Cerebellum (tissue), 4 donors: ENCODE measurements at places on chromosomes 7 and 10.

GRCh38 chr7:36747280-36748016 is 23.2 kb upstream of the AOAH start:
- DNase-seq = no peak

- DNase-seq = no peak
Measured at GRCh38 chr10:21675157-21675796, 141.2 kb downstream of the MLLT10 start.

GRCh38 chr7:47709051-47709450 is 127.1 kb upstream of the TNS3 start:
- DNase-seq = no peak

- DNase-seq = no peak
Measured at GRCh38 chr10:36017137-36017536, 375.0 kb upstream of the FZD8 start.

DNA sequence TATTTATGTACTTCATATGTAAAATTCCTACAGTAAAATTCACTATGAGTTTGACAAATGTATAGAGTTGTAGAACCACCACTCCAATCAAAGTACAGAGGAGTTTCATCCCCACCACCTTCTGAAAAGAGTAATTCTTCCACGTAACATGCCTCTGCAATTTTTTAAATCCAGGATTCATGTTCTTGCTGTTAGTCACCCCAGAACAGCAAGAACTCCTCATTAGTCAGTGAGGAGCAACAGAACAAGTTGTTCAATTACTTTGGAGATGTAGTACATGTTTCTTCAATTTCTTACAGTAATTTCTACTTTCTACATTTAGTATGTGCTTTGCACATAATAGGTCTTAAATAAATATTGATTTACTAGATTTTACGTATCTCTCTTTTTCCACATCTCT is 248.1 kb downstream of the ABCA13 start:
- no peak for DNase-seq
